GM04504 (cell line): ENCODE measurements at places on chromosomes 2 and 18.

DNA sequence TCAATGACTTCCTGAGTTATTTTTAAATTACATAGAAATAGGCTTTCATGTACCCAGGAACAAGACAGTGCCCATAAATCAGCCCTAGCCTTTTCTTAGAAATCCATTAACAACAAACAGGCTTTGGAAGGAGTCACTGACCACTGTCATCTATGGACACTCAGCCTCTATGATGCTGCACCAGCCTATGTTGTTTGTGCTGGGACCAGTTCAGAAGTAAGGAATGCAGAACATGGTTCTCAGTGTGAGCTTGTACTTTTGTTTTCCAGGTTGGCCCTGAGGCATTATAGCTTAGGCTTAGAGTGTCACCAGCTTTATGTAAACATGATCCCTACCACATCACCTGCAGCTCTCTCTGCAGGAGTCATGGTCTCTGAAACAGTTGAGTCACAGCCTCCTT is 335.7 kb upstream of the CDH7 start:
- DNase-seq, result no peak

- DNase-seq, result no peak
Observed at GRCh38 chr18:5534845-5535244, 9.0 kb downstream of the EPB41L3 start.

- DNase-seq, result no peak
Observed at GRCh38 chr2:121103960-121104359, 181.0 kb downstream of the TFCP2L1 start.

DNA sequence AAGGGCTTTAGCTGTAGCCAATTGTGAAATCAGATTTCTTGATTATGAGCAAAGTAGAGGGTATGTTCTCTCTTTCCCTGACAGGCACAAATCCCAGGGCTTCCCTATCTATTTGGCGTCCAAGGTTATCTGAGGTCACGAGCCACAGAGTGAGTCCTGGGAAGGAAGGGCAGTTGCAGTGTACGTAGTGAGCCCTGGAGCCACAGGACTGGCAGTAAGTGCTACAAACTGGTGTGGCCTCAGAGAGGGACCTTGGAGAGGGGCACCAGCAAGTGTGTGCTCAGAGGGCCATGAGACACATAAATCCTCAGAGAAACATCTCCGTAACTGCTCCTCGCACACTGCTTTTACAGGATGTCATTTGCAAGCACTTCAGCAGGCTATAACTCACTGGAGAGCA is 115.5 kb upstream of the SH3BP4 start:
- no peak for DNase-seq

DNA sequence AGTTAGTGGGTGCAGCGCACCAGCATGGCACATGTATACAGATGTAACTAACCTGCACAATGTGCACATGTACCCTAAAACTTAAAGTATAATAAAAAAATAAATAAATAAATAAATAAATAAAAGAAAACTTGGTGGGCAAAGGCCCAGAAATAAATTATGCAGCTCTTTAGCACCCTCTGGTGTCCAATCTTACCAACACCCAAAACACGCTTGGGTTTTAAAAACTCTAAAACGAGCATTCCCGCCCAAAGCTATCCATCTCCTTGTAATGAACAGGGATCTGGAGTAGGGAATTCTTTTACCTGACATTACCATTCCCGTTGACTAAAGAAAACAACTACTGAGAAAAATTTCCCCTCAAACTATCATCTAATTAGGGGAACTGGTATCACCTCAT is 2005.9 kb upstream of the CELF4 start:
- DNase-seq, result no peak

- no peak for DNase-seq
Observed at GRCh38 chr2:12694990-12695774, 21.6 kb upstream of the TRIB2 start.

DNA sequence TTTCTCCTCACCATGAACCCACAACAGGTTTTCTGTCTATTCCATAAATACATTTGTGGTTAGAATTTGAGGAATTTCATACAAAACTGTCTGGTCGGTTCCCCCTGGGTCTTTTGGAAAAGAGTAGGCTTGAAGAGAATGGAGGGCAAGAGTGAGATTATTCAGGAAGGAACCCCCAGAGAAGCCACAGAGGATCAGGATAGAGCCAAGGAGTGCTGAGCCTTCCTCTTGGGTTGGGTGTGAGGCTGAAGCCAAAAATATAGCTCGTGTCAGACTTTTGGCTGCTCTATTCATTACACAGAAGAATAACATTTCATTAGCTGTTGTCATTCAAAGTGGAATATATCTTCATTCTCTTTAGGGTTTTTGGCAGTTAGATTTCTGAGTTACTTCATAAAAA is 45.9 kb upstream of the YES1 start:
- no peak for DNase-seq

GRCh38 chr18:70994116-70994515 is 705.3 kb downstream of the SOCS6 start:
- DNase-seq, result no peak

- DNase-seq, result no peak
Observed at GRCh38 chr2:136015699-136016098, 30.3 kb upstream of the DARS1 start.

DNA sequence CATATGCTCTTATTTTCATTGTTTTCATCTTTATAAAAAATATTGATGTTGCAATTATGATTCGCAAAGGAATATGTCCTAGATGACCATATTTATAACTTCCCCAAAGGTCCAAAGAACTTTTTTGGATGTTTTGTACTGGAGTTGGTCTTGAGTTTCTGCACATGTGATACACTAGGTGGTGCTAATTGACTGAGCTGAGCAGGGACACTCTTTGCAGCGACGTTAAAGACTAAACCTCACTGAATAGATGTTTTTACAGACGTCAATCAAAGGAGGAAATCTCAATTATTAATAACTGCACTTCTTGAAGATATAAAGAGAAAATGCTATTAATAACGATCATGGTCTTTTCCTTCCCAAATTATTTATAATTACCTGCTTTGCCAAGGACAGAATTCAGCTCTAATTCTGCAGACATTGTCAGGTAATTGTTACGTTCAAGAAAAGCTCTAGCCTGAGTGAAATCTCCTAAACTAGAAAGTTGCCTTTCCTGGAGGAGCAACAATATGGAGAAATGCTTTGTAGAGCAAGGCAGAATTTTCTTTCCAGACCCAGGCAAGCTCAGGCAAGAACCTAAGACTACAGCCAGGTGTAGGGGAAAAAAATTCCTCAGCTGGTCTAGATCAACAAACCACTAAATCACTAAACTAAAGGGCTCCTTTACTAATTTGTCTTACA is 119.3 kb upstream of the RBBP8 start:
- DNase-seq, result no peak

GRCh38 chr2:190105554-190105953 is 43.0 kb upstream of the MSTN start:
- DNase-seq, result no peak

DNA sequence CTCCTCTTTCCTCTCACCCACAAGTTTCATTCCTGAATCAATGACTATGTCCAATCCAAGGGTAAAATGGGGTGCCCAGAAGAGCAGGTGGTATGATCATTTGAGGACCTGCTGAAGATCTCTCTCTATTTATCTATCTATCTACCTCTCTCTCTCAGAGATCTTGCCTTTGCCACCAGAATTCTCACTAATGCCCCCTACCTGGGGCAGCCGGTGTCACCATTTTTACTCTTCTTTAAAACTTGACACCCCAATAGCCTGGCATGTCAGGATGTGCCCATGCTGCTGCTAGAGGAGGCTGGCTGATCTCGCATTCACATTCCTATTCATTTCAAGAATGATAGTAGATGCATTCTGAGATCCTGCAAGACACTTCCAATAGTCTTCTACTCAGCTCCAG is 24.3 kb upstream of the RPIA start:
- DNase-seq, result no peak

GRCh38 chr2:23916727-23917405 is 10.1 kb downstream of the ATAD2B start:
- no peak for DNase-seq

DNA sequence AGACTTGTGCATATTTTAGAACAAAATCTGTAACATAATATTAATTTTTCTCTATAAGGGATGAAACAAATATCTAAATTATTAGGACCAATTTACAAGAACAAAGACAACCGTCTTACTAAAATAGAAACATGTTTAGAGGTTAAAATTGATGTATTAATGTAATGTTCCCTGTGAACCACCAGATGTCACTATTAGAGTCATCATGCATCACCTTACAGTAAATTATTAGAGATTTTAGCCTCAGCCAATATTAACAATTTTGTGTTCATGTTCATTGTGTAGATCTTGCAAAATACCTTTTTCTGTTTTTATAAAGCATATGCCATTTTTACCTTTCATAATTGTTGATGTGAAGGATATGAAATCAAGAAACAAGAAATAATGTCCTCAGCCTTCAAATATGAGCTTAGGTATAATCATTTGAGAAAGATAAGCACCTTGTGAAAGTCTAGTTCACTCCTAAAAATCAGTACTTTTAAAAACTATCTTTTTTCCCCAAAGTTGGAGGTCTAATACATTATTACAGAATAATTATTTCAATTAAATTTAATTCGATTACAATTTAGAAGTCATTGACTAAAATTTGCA is 344.3 kb upstream of the KCNH7 start:
- no peak for DNase-seq

DNA sequence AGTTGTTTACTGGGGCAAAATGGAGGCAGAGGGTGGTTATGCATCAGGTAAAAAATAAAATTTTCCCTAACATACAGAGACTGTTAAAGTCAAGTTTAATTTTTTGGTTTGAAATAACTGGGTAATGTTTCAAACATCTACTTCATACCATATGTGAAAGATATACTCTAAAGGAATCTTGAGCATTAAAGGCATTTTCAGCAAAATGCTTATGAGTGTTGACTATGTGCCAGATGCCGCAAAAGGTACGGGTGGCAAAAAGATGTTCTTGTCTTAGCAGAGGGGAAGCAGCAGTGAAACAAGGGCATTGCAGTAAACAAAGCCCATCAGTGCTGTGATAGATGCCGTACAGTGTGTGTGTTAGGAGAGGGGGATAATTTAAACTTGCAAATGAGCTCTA is 263.1 kb upstream of the ID2 start:
- DNase-seq, result no peak

GRCh38 chr2:156797832-156798231 is 361.7 kb downstream of the GPD2 start:
- no peak for DNase-seq

DNA sequence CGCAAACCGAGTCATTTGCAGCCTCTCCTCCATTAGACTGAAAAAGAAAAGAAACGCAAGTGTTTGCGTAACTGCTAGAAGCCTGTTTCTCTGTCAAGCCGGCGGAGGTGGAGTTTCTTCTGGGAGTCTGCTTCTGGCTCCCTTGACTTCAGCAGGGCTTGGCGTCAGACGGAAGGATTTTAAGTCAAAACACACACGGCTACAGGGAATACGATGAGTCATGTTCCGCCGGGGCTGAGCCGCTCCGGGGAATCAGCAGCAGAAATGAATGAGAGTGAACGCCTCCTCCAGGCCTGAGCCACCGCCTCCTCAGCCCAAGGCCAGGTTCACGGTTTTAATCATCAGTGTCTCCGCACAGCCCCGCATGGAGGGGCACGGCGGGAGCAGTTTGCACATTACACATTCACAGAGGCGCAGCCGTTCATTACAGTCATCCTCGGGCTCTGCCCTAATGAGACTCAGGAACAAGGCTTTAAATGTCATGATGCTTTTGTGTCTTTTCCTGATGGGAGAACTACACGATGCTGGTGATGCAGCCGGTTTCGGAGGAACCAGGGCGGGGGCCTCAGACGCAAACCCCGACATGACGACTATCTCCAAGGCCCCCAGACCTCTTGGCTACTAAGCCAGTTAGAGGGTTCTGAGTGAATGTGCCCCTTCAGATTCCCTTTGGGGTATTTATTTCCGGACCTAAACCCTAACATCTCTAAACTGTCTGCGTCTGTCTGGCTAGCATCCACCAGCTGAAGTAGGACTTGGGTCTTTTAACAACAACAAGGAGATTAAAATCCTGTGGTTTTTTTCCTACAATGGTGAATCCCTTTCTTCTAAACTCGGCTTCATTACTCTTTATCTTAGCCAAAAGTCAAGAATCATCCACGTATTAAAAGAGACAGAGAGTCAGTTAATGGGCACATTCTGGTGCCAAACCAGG is 11.1 kb upstream of the SCG2 start:
- peak; percentile 94 for DNase-seq

- no peak for DNase-seq
Observed at GRCh38 chr2:628651-629050, 48.6 kb downstream of the TMEM18 start.

DNA sequence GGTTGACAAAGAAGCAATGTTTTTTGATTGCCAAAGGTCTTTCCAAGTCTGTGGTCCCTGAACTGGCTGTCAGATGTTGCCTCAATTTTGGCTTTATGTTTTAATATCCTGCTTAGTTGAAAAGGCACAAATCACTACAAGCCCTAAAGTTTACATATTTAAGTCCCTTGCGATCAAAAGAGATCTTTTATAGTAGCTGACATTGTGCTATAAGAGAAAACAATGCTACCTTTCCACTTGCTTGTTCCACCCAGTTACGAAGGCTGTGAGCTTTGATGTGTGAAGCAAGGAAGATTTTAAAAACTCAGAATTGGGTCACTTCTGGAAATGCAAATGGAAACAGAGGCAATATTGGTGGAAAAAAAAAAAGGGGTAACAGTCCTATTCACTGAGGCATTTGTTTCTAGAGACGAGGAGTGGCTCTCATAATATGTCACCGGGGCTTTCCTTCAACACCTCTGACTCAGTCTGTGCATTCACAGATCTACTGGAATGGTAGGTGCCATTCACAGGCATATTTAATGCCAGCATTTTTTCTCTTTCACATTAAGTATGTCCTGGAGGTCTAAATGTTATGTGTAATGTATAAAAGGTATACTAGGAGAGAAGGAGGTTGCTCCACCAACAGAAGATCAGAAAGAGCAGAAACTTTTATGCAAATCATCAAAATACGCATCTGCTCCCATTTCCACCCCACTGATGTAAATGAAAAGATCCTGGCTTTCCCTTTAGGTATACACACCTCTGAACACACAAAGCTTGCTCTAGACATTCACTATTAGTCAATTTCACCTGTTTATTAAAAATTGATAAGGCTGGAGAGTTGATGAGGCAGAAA is 91.8 kb downstream of the TGIF1 start:
- DNase-seq, result no peak

DNA sequence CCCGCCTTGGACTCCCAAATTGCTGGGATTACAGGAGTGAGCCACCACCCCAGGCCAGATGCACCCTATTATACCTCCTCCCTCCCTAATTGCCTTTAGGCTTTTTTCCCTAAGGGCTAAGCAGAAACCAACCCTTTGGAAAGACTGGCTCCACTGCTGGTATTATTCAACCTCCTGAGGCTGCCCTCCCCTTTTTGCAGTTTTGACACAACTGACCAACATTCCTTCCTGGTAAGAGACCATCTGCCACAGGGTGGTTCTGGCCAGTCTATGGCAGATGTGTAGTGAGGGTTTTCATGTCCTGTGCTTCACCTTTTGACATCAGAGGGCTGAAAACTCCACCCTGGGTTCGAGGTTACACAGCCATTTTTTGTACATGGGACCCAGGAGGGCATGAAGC is 1785.3 kb upstream of the CELF4 start:
- no peak for DNase-seq

DNA sequence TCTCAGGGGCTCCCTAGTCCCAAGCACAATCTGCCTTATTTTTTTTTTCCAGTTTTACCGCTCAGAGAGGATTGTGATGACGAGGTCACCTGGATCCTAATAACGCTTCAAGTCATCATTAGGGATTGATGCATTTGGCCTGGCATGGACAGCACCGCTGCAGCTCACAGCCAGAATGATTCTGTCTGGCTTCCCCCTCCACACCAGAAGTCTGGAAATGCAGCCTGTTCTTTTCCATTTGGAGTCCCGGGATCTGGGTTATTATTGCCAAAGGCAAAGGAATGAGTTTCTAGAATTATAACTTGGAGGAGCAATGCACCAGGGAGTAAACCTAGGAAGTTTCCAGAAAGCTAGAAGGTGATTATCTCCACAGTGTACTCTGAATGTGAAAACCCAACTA is 81.1 kb upstream of the TAF1B start:
- DNase-seq, result no peak
